Activated CD8-positive, alpha-beta T cell treated with anti-CD3 and anti-CD28 coated beads, Interleukin-2, amount 10 ng/mL, durations not matched to agents 7 days and 5 days (primary cell): ENCODE measurements at places on chromosomes 2 and 18. TPM values are rescaled to one million over a fixed set of nuclear protein-coding genes. Genes with fewer than 3 reads are reported as not detected.

Gene TLX2
- total RNA-seq: 0.44 TPM

Gene RRM2
- total RNA-seq: 604 TPM

Gene LIMS3
- total RNA-seq: 0.97 TPM

Gene SP140
- 58.3 TPM for total RNA-seq

Gene STARD6
- total RNA-seq: not detected

Gene NOSTRIN
- total RNA-seq: not detected

Gene ABHD1
- total RNA-seq: 0.45 TPM

Gene OSBPL6
- total RNA-seq: 0.16 TPM

Gene CHRNA1
- not detected for total RNA-seq

Gene NXPH2
- not detected for total RNA-seq

Gene TXNL1
- 54.4 TPM for total RNA-seq

Gene AP1S3
- total RNA-seq: 9.1 TPM

Gene HOXD13
- not detected for total RNA-seq

Gene GKN1
- total RNA-seq: not detected

Gene PMAIP1
- total RNA-seq: 26.4 TPM

Gene TGFBRAP1
- total RNA-seq: 16.4 TPM

Gene LHCGR
- total RNA-seq: not detected
